Osteoblast (primary cell): ENCODE measurements at places on chromosomes 4 and X.

GRCh38 chr4:25095837-25096236 is 64.4 kb downstream of the SEPSECS start:
- DNase-seq = no peak

DNA sequence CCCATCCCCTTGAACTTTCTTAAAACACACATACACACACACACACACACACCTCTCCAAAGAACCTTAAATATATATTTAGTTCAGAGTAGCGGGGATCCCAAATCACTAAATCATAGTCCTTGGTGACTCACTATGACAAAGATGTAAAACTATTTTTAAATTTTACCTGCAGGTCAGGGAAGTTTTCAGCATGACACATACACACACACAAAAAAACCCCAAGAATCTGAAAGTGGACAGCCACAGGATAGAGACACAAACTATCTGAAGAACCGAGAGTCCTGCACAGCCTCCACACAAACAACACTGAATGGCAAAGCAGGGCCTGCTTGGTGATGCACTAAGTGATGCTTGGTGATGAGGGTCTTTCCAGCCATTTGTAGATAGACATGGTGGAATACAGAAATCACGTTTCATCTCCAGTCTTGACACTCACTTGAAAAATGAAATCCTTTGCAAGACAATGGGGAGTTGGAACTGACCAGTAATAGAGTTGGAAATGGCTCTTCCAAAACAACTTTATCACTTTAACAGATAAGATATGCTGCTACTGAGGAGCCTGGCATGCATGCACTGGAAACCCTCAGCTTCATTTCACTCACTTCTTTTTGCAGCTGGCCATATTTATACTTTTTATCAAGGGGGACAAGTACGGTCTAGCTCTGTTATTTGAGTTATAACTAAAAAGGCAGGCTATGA is 307.3 kb downstream of the RAPGEF2 start:
- DNase-seq = no peak

DNA sequence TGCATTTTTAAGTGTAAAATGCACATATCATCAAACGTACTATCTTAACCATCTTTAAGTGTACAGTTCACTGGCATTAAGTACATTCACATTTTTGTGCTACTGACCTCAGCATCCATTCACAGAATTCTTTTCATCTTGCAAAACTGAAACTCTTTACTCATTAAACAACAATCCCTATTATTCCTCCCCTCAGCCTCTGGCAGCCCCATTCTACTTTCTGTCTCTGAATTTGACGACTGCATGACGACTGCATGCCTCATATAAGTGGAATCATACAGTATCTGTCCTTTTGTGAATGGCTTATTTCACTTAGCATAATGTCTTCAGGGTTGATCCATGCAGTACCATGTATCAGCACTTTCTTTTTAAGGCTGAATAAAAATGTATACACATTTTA is 38.7 kb downstream of the CNKSR2 start:
- no peak for DNase-seq

- DNase-seq = peak; percentile 30
Measured at GRCh38 chrX:80765220-80765625, 44.5 kb downstream of the BRWD3 start.

GRCh38 chr4:138775890-138776289 is 239.7 kb upstream of the NOCT start:
- DNase-seq = no peak

DNA sequence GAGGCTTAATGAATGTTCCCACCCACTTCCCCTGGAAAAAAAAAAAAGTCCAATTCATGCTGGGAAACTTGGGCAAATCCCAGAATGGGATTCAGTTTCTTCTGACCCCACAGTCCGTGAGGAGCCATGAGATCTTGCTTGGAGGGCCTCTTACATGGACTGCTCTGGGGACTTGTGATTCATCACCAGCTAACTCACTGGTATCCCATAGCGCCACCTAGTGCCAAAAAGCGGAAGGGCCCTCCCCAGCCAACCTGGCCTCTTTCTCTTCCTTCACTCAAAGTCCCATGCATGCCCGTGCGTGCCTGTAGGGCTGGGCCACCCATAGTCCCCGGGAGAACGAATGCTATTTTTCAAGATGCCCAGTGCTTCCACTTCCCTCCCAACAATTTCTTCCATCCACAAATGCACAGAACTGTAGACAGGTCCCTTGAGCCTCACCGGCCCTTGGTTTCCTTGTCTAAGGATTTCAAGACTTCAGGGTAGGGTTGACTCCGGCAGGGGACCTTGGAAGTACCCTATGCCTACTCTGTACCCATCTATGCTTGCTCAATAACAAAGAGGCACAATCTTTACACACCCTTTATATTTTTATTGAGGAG is 5.1 kb downstream of the RTL5 start:
- DNase-seq = peak; percentile 97

- DNase-seq = no peak
Measured at GRCh38 chrX:97529536-97530200, 646.0 kb downstream of the RPA4 start.

- no peak for DNase-seq
Measured at GRCh38 chr4:6972911-6973310, 63.3 kb downstream of the TBC1D14 start.

DNA sequence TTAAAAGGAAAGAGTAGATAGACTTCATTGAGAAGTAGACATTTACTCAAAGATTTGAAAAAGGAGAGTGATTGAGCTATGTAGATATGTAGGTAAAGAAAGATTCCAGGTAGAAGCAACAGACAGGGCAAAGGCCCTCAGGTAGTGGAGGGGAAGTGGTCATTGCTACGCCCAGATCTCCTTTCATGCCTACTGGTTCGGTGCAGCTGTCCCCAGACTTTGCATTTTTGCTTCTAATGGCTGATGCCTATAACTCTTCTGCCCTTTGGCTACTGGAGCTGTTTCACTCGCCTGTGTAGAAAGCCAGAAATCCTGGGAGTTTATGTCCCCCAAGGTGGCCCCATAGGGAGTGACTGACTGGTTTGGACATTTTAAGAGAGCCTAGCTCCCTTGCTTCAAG is 16.9 kb upstream of the ARMCX2 start:
- no peak for DNase-seq

DNA sequence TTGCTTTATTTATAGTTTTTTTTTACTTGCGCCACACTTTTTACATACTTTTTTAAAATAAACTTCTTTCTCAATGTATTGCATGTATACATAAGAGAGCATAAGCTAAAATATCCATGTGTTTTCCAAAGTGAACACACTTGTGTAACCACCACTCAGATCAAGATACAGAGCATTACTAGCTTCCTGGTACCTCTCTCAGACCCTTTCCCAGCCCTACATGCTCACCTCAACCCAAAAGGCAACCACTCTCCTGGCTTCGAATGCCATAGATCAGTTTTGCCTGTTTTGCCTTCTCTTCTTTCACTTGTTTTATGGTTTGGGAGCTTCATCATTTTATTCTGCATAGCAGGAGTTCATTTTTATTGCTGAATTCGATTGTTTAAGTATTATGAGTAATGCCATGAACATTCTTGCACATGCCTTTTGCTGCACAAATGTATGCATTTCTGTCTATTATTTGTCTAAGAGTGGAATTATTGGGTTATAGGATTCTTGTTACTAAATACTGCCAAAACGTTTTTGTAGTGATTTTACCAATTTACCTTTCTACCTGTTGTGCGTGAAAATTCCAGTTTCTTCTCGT is 45.9 kb upstream of the NUDT6 start:
- no peak for DNase-seq

- no peak for DNase-seq
Measured at GRCh38 chr4:68987007-68987406, 35.4 kb upstream of the UGT2A3 start.

- DNase-seq = no peak
Measured at GRCh38 chrX:150357790-150358189, 5.3 kb upstream of the MAMLD1 start.

DNA sequence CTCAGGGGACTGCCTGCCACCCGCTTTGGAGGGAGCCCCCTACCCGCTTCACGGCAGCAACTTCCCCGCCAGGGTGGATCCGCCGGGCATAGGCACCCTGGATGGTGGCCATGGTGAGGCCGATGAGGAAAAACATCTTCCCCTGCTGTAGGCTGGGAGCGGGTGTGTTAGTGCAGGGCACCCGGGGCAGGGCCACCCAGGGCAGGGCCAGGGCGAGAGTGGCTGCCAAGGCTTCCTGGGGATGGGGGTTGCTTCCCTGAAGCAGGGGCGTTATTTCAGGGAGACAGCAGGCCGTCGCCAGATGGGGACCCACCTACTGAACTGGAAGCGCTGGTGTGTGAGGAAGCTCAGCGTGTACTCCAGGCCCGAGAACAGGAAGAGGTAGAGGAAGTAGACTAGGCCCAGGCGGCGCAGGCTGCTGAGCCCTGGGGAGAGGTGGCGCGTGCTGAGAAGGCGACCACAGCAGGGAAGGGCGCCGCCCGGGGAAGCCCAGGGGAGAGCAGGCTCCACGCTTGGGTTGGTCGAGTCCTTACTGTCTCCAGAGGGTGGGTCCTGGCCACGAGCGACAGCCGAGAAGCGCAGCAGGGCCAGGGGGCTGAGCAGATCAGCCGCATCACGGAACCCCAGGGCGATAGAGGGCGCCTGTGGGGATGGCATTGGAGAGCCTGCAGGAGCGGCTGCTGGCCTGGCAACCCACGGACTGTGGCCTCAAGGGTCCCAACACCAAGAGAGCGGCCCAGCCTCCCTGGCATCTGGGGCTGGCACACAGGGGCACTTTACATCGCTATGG is 31.5 kb downstream of the NOP14 start:
- peak; percentile 86 for DNase-seq

DNA sequence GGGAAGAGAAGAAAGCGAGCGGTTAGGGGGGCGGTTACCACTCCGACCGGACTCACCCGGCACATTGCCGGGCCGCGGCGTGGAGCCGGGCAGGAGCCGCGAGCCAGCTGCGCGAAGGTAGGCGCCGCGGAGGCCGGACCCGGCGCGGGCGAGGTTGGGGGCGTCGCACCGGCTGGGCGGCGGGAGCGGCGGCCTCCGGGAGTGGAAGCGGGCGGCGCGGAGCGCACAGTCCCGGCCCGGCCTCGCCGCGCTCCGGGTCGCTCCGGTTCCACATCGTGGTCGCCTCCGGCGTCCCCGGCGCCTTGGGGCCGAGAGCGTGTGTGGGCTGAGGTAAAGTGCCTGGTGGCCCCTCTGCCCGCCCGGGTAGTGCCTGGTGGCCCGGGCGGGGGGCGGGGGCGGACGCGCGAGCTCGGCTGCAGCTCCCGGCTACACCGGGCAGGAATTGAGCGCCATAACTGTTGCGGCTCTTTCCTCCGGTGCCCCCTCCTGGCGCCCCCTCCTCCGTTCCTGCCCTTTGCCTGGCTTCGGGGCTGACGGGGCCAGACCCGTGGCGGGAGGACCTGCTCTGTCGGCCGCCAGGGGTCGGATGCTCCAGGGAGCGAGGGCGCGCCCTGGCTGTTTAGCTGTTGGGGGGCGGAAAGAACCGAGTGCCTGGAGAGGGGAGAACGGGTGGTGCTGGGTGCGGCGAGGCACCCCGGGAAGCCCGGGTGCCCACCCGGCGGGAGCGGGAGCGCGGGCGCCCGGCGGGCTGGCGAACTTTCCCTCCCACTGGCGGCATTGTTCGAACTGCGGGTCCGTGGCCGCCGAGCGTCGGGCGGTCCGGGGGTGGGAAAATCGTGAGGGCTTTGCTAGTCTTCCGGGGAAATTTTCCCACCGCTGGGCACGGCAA is 626 bp downstream of the JADE3 start:
- peak; percentile 93 for DNase-seq

DNA sequence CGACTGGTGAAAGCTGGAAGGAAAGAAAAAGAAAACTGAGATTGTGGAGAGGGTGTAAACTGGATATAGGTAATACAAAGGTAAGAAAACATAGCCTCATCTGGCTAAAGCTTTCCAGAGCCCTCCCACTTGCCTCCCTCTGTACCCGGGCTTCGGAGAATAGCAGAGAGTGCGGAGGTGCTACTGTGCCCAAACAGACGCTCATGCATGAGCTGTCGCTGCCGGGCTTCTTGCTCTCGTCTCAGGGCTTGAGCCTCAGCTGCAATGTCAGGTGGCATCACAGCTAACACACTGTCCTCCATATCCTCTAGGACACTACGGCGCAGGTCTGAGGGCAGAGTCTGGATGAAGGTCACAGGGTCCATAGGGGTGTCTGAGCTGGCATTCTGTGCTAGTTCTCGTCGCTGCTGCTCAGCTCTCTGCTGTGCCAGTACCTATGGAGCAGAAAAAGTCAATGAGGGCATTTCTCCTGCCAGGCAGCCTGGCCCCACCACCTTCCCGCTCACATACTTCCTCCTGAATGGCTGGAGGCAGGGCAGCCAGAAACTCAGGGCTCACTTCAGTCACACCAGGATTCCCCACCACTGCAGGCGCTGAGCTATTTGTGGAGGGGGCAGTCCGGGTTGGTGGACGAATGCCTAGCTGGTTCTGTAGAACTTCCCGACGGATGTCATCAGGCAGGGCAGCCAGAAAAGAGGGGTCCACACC is 116.7 kb upstream of the HSD17B10 start:
- no peak for DNase-seq

DNA sequence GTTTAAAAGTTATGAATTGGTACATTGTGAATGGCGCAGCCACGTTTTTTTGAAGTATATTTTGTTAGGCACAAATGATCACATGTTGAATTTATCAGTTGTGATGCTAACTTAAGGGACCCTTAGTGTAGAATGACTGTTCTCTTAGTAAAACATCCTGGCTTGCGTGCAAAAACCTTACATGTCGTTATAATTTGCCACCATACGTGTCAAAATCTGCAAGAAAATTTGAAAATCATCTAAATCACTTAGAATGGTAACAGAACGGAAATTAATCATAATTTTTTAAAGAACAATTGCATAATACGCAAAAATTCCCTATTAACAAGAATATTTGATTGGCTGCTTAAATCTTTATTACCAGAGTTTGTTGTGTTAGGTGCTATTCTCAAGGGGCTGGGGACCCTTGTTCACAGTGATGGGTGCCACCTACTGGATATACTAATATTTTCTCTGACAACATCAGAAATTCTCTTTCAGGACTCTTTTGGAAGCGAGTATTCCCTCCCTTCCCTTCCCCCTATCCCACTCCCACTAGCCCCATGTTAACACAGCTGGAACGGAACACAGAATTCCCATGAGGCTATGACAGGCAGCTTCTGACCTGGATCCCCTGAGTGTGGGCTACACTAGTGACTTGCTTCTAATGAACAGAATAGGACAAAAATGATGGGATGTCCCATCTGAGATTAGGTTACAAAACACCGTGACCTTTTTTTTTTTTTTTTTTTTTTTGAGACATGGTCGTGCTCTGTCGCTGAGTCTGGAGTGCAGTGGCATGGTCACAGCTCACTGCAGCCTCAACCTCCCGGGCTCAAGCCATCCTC is 71.8 kb downstream of the SUPT20HL2 start:
- DNase-seq = no peak

GRCh38 chrX:21907260-21907659 is 33.2 kb upstream of the SMS start:
- DNase-seq = no peak
